NCI-H774 (cell line): ENCODE measurements at places on chromosomes 5 and 9.

GRCh38 chr9:12889402-12890106, 114.7 kb downstream of the LURAP1L start:
- no peak for DNase-seq

GRCh38 chr9:126346031-126346430, 19.4 kb downstream of the MVB12B start:
- no peak for DNase-seq

DNA sequence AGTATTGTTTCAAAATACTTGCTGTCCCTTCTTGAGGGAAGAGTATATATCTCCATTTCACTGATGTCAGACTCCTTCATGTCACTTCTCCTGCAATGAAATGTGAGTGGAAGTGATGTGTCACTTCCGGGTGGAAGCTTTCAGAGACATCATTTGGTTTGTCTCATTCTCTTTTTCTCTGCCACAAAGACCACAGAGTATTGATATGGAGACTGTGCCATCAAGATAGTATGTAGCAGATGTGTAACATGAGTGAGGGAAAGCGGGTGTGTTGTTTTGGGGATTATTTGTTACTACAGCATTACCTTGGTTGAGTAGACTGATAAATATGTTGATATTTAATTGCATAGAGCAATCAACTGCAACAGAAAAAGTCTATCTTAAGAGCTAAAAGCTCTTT, 169.8 kb downstream of the FBXL7 start:
- DNase-seq = no peak

DNA sequence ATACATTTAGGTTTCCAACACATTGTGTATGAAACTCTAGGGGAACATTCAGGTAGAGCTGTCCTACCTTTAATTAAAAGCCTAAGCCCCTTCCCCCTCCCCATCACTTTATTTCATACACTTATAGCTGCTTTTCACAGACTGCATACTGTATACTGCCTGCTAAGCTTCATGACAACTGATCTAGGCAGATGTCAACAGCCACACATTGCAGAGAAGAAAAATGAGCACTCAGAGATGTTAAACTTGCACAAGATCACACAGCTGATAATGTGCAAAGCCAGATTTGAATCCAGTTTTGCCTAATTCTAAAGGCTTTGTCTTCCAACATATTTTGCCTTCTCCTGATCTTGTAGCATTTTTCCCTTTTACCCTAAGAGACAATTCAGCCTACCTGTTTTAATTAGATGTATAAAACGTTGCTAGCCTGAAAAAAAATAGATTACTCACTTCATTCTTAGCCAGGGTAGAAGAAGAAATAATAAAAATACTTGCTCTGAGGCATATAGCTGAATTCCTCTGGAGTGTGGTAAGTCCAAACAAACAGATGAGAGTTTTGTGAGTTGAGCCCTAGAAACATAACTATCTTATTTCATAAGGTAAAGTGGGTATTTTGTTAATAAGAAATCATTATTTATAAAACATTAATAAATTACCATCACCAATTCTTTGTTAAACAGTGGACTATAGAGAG, 56.9 kb upstream of the CAST start:
- no peak for DNase-seq

GRCh38 chr9:96148634-96149532, 153.1 kb downstream of the HSD17B3 start:
- DNase-seq = no peak

GRCh38 chr5:62259699-62260250, 46.2 kb upstream of the KIF2A start:
- DNase-seq = no peak

- DNase-seq = no peak
Measured at GRCh38 chr5:178551059-178551458, 39.1 kb downstream of the COL23A1 start.

- DNase-seq = no peak
Measured at GRCh38 chr5:54285686-54286085, 24.7 kb downstream of the ARL15 start.

DNA sequence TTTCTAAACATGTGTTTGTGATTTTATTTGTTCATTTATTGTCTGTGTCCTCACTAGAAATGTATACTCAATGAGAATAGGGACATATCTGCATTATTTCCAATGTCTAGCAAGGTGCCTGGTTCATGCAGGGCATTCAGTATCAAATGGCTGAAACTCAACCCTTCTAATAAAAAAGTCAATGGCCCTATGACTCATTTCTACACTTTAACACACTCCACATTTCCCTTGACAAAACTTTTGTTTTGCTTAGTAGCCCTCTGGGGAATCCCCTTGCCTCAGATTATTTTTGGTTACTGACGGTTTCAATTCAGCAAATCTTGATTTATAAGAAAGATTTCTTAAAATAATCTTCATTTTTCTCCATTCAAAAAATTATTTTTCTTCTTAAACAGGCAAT, 206.0 kb upstream of the DMRTA1 start:
- DNase-seq = no peak

GRCh38 chr9:19939734-19940278, 151.0 kb upstream of the SLC24A2 start:
- DNase-seq = no peak

GRCh38 chr9:95060234-95060633, 257.3 kb downstream of the FANCC start:
- DNase-seq = no peak

DNA sequence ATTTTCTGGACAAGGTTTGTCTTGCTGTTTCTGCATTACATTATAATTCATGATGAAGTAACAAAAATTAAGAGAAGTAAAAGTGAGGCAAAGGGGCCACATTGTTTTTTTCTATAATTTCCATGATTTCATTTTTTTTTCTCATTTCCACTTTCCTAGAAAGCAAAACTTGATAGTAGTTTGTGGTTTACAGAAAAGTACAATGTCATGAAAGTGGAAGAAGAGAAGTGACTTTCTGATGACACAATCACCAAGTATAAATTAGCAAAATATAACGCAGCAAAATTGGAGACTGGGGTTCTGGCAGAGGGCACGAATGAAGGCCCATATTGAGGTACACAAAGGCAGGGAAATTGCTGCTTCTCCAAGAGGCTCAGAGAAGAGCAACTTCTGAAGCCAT, 5.0 kb upstream of the IFNA14 start:
- DNase-seq = no peak

- DNase-seq = no peak
Measured at GRCh38 chr9:1018121-1018520, 32.0 kb upstream of the DMRT2 start.

DNA sequence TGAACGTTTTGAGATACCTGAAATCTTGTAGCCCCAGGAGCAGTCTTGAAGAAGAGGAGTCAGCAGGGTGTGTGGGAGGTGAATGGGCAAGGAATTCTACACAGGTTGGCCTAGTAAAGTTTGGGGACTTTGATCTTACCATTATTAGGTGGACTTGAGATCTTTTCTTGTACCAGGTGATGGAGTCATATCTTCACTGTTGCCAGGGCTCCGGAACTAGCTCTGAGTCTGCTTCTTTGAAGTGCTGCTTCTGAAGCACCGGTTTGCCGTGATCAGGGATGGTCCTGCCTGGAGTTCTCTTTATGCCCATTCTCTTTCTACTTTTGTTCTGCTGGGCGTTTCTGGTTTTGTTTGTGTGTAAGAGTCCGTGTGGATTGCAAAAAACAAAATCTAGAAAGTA, 27.4 kb downstream of the RCL1 start:
- no peak for DNase-seq

GRCh38 chr9:34686732-34687131, 4.3 kb downstream of the CCL19 start:
- no peak for DNase-seq

GRCh38 chr9:3240656-3241268, 285.0 kb downstream of the RFX3 start:
- DNase-seq = peak; percentile 70

GRCh38 chr5:177388521-177389052, 4.4 kb downstream of the SLC34A1 start:
- DNase-seq = no peak

DNA sequence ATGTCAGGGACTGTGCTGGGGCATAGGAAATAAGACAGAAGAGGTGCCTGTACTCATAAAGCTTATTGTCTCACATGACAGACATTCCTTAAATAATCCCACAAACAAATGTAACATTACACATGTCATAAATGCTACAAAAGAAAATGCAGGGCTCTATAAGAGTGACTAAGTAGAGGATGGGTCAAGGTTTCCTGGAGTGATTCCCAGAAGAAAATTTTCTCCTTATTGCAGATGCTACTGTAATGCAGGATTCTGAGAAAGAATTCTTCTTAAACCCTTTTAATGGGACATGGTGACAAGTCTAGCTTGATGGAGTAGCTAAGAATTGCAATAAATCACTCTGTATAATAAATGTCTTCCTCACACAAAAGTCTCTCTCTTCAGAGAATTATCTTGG, 55.7 kb downstream of the SH3TC2 start:
- DNase-seq = no peak

- no peak for DNase-seq
Measured at GRCh38 chr9:108515856-108516255, 339.9 kb downstream of the ACTL7B start.

- DNase-seq = peak; percentile 28
Measured at GRCh38 chr9:103245369-103245768, 250.2 kb downstream of the CYLC2 start.

- DNase-seq = no peak
Measured at GRCh38 chr5:94196953-94197352, 421.5 kb downstream of the KIAA0825 start.

GRCh38 chr9:18865542-18865941, 167.5 kb downstream of the SAXO1 start:
- no peak for DNase-seq

DNA sequence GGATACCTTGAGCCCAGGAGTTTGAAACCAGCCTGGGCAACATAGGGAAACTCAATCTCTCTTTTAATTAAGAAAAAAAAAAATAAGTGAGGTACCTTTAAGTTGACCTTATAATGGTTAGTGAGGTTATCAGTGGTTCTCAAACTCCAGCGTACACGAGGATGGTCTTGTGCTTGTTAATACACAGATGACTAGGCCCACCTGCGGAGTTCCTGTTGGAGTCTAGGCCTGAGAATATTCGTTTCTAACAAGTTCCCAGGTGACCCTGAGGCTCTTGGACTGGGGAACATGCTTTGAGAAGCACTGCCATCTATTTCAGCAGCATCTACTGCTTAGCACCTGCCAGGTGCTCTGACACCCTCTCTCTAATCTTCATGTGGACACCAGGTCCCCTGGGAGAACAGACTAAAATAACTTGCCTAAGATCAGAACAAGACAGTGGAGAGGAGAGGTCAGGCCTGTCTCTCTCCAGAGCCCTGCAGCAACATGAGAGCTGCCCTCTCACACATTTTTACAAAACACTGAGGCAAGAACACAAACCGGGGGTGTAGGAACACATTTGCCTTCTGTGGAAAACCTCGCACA, 24.6 kb downstream of the TLE1 start:
- DNase-seq = no peak
